Fibroblast of skin of left quadriceps (primary cell): ENCODE measurements at places on chromosomes 5 and 9.

DNA sequence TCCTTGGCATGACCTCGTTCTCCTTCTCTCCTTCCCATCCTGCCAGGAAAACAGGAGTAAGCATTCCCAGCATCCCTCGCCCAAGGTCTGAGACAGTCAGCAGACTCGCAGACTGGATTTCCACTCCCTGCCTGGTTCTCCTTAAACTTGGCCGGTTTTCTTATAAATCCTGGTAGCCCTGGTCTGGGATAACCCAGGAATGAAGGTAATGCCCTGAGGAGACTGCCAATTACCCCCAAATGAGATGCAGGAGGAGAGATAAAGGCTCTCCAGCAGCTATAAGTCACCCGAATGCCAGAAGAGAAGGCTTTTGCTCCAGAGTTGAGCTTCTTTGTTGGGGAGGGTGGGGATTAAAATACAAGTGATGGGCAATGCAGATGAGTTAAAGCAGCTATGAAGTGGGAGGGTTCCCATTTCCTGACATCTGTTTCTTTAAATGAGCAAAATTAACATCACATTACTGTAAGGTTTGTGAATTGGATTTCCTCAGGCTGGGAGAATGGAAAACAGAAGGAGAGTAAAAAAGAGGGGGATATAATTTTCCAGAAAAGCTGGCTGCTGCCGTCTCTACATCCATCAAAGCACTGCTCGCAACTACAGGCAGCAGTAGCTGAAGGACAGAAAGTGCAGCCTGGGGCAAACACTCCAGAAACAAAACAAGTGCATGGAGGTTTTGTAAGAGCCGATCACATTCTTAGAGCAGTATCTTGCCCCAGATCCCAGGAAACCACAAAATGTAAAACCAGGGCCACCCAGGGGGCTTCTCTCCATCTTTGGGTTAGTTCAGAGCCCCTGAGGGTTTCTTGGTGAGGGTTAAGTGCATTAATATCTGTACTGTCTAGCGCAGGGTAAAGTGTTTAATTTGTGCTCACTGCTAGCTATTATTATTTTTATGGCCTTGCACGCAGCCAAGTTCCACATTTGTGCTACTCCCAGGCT, 177.6 kb upstream of the PANK3 start:
- DNase-seq: no peak

DNA sequence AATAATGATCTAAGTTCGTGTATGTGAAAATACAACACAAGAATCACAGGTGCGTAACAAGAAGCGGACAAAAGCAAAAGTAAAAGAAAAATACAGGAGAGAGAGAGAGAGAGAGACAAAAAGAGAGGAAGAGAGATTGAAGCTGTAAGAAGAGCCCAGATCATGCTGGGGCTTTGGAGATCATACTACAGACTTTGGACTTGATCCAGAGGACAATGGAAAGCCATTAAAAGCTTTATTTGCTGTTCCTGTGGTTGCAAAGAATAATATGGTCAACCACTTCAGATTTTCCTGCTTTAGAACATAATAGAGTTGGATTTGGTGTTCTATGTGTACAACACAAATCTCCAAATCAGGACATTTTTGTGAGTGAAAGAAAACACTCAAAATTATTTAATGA, 561.4 kb downstream of the CAAP1 start:
- no peak for DNase-seq

- DNase-seq: no peak
These were observed 113.4 kb upstream of the MSX2 start for GRCh38 chr5:174610968-174611367.

GRCh38 chr5:164358531-164359259, 853.3 kb downstream of the MAT2B start:
- peak; percentile 41 for DNase-seq

- peak; percentile 80 for DNase-seq
These were observed 243.3 kb downstream of the SEC61B start for GRCh38 chr9:99465231-99465907.

DNA sequence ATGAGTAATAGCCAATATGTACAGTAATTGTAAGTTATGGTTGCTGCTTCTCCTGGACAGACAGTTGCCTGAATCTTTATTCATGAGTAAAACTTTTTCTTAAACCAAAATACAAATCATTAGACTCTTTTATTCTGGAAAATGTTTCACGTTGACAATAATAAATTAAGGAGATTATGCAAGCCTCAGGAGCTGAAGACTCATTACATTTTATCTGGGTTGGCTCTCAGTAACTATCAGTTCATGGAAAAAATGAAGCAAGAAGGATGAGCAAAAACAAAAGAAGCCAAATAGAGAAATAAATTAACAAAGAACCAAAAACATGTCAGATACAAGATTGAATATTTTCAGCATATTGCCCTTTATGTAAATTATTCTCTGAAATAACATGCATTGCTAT, 88.9 kb upstream of the PRR16 start:
- no peak for DNase-seq

- DNase-seq: no peak
These were observed 71.0 kb downstream of the FER start for GRCh38 chr5:108818613-108819272.

- DNase-seq: no peak
These were observed 56.4 kb downstream of the BARX1 start for GRCh38 chr9:93898502-93899426.

- DNase-seq: no peak
These were observed 22.1 kb downstream of the CAMSAP1 start for GRCh38 chr9:135885100-135885853.

DNA sequence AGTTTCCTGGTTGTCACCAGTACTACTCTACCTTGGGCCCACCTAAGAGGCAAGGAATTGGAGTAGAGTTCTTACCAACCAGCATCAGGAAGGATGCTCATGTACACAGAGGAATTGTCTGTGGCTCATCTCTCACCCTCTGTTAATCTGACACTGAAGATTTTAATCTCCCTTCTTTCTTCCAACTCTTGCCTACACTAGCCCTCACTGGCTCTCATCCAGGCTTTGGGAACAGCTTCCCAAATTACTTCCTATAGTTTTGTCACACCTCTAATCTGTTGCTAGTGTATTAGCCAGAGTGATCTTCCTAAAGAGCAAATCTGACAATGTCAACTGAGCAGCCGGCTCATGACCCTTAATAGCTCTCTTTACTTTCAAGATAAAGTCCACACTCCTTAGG, 218.7 kb upstream of the TRIM32 start:
- no peak for DNase-seq
